ENCODE measurements at places on chromosomes 16 and 17. TPM values are rescaled to one million over a fixed set of nuclear protein-coding genes. Genes with fewer than 3 reads are reported as not detected.

DNA sequence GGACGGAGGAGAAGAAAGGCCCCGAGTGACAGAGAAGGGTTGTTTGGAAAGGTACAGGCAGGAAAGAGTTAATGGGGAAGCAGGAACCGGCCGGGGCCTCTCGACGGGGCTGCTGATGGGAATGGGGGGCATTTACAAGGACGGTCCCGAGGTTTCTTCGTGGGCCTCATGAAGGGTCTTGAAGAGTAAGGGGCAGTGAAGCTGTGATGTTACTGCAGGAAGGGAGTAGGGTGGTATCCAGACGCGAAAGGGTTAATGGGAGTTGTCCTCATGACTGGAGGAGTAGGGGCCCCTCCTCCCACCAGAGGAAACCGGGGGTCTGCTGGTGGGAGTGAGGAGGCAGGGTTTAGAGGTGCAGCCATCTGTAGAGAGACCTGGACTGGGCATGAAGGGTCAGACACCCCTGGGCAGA lies 481 bp downstream of the PDK2 start:
- H3K27me3 ChIP-seq = peaks cover 2% of the 10 kb centered on the region
- H3K36me3 ChIP-seq = peaks cover 2% of the 10 kb centered on the region
- H3K4me3 ChIP-seq = peak overlapping the region; percentile 86

PRAC1 gene
- total RNA-seq = not detected

HOXB1 gene
- not detected for total RNA-seq

DNA sequence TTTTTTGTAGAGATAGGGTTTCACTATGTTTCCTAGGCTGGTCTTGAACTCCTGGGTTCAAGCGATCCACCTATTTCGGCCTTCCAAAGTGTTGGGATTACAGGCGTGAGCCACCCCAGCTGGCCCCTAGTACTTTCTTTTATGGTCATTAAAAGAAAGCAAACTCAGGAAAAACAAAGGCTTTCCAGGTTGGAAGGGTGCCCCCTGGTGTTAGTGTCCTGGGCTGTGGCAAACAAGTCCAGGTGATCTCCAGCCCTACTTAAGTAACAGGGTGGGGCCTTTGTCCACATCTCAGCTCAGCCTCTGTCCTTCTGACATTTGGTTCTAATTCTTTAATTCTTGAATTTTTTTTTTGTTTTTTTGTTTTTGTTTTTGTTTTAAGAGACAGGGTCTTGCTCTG lies 6.9 kb downstream of the IGFBP4 start:
- H3K27me3 ChIP-seq = no peaks in the 10 kb centered on the region
- H3K4me3 ChIP-seq = no peak overlapping the region
- no peak overlapping the region for H3K27ac ChIP-seq
- DNase-seq = peak; percentile 58
- peaks cover 12% of the 10 kb centered on the region for H3K36me3 ChIP-seq

PRSS36 gene
- 0.95 TPM for total RNA-seq

IQCK gene
- total RNA-seq = 0.97 TPM

DNA sequence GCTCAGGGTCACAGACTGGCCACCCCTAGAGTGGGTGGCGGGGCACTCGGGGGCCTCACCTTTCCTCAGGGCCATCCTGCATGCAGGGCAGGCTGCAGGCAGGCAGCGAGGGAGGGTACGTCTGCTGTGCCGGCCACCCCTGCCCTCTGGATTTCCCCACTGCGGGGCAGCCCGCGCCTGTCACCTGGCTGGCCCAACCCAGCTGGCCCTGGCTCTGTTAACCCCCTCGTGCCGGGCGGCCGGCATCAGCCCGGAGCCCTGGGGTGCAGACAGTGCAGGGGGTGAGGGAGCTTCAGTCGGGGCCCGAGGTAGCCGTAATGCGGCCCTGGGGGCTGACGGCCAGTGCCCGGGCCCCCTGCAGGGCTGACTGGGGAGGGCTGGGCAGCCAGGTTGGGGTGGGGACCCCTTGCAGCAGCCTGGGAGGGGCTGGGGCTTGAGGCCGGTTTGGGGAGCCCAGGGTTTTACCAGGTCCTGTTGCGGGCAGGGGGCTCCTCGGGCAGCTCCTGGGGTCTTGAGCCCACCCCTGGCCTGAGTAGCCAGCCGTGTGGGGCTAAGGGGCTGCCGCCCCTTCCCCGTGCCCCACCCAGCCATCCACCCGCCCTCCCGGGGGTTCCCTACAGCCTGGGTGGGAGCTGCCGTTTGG lies at the start of gene IGFALS:
Gene IGFALS, minus strand, starts transcription at position 128 of the 643 bp plus-strand sequence. Its CDS starts 53 bp downstream, at position 75.
- H3K4me3 ChIP-seq = no peak within 1 kb of the TSS
- H3K27ac ChIP-seq = no peak within 1 kb of the TSS
- peaks cover 9% of the 10 kb centered on the region for H3K36me3 ChIP-seq
- H3K4me1 ChIP-seq = no peaks in the 10 kb centered on the region
- DNase-seq = no peak

DNA sequence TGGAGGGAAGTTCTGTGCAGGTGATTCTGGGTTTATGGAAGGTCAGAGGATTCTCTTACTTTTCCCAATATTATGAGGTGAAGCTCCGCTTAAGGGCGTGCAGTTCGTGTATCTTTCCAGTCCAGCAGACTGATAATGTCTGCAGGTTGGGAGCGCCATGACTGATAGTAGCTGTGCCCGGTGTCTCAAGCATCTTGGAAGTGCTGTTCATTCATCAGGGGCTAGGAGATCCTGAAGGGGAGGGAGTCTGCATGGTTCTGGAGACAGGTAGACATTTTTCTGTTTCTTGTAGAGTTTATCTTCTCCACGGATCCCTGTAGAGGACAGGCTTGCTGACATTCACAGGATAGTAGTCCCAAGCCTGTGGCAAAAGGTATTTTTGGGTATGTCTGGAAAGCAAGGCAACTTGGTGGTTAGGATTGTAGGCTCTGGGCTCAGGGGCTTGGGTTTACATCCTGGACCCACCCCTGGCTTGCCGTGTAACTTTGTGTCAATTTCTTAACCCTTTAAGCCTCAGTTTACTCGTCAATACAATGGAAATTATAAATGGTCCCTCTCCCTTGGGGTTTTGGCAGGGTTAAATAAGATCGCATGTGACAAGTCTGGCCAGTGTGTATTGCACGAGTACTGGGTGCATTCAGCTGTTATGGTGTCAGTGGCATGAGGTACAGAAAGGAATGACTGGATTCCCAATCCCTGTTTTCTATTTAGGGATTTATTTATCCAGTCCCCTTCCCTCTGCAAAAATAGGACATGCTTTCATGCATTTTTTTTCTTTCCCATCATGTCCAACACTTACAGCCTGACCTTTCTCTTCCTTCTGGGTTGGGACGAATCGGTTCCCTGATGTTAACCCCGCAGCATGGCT lies 8.2 kb downstream of the HLF start:
- no peaks in the 10 kb centered on the region for H3K36me3 ChIP-seq
- no peak overlapping the region for H3K4me3 ChIP-seq
- H3K27me3 ChIP-seq = peaks cover 51% of the 10 kb centered on the region
- peaks cover 11% of the 10 kb centered on the region for H3K4me1 ChIP-seq

NPIPA1 gene
- total RNA-seq = 91.5 TPM

Data from activated CD8-positive, alpha-beta T cell treated with anti-CD3 and anti-CD28 coated beads, Interleukin-2, amount 10 ng/mL, durations not matched to agents 7 days and 5 days (primary cell).